Stimulated activated CD4-positive, alpha-beta T cell treated with anti-CD3 and anti-CD28 coated beads, Interleukin-4, amount 100 ng/mL, for 48 hours (primary cell): ENCODE measurements at places on chromosomes 5 and 9.

- no peak for DNase-seq
These were observed 167.8 kb downstream of the OLFM1 start for GRCh38 chr9:135255033-135255840.

DNA sequence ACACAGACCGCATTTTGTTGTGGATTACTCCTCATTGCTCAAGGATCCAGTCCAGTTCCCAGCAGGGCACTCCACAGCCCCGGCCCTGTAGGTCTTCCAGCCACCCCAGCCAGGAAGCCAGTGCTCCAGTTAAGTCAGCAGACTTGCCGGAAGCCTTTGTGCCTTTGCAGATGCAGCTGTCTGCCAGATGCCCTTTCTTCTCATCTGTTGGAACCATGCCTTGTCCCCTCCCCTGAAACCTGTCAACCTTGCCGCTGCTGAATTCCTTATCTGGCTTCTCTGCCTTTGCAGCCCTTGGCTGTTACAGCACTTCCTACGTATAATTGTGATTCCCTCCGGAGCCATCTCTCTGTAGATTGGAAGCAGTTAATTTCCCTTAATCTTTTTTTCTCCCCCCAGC lies 28.4 kb downstream of the PSAT1 start:
- DNase-seq, result no peak

GRCh38 chr5:91024206-91024605 lies 358.9 kb downstream of the ARRDC3 start:
- no peak for DNase-seq

DNA sequence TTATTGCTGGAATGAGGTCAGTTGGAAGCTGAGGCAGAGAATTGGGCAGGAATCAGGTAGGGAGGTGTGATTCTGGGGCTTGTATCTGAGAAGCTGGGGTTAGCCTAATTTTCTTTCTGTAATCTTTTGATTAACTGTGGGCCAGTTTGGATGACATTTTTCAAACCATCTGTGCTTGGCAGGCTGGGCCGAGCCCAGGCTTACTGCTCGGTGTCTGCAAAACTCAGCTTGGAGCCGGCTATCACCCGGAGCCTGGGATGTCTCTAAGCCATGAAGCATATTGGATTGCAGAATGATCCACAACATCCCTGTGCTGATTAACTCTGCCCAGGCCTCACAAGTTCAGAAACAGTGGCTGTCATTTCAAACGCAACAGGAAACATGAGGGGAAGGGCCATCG lies 26.5 kb downstream of the KCNMB1 start:
- no peak for DNase-seq

DNA sequence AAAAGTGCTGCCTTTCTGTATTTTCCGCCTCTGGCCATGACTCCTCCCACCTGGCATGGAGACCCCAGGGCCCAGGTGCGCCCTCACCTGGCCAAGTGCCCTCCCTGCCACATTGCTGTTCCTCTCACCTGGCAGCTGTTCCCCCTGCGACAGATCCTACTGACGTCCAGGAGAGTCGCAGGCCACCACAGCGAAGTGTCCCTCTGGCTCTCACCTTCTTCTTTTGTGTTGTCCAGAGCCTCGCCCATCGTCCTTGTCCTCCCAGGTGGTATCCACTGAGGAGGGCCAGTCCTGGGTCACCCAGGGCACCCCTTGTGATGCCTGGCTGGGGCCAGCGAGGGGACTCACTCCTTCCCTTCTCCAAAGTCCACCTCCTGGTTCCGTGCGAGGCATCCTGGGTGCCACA lies 2.6 kb downstream of the NKD2 start:
- DNase-seq, result peak; percentile 43

DNA sequence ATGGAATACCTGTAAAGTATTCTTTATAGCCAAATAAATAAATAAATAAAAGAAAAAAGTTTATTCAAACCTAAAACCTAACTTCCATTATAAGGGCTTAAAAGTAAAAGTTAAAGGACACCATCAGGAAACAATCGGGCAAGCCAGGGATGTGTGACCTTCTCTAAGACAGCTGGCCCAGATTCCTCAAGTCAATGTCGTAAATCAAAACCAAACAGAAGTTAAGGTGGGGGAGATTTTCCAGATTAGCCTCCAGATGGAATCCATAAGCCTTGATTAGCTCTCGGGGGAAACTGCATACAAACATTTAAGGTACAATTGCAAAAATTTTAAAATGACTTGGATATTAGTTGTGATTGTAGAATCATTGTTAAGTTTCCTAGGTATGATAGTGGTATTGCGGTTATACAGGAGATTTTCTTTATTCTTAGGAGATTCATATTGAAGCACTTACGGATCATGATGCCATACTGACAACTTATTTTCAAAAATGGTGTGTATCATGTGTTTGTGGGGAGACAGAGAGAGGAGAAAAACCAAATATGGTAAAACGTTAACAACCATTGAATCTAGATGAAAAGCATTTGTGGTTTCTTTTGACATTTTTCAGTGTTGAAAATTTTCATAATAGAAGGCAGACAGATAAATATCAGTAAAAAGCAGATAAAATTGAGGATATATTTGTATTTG lies 21.5 kb upstream of the MGAT1 start:
- no peak for DNase-seq

DNA sequence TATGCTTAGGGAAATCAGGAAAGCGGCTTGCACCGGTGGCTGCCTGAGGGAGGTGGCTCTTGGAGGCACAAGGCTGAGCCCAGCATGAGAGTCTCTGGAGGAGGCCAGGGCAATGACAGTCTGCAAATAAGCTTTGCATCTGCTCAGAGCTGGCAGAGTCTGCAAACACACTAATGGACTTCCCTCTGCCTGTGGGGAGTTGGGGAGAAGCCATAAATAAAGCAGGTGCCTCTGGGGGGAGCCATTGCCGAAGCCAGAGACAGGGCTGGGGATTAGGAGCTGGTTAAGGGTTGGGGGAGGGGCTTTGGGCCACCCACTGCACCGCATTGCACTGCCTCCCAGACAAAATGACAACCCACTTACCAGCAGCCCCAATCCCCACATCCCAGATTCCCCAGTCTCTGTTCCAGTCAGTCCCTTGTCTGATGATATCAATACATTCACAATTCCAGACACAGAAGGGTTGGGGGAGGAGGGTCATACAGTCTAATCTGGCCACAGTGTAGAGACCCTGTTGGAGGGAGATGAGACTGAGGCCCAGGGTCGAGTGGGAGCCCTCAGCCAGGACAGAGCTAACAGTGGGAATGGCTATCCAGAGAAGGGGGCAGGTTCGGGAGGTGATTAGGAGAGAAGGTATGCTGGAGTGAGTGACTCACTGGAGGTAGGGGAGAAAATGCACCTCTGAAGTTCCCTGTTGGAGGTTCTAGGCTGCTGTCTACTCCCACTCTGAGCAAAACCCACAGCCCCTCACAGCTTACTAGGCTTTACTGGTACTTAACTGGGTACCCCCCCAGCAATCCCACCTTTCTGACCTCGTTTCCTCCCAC lies 53.7 kb downstream of the PAX5 start:
- no peak for DNase-seq

DNA sequence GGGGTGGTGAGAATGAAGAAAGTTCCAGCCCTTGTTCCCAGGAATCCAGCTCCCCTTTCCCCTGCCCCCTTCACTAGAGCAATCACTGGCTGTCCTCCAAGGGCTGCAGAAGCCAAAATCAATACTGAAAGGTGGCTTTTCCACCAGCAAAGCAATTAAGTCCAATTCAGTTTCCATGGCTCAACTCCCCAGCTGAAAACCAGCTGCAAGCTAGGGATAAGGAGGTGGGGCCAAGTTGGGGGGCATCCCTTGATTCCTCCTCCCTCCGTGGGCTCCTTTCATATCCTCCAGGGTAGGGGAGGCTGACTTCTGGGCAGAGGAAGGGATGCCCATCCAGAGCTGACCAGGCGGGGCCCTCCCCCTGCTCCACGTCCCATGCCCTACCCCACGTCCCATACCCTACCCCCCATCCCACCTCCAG lies 22.7 kb downstream of the CAMK2A start:
- no peak for DNase-seq

DNA sequence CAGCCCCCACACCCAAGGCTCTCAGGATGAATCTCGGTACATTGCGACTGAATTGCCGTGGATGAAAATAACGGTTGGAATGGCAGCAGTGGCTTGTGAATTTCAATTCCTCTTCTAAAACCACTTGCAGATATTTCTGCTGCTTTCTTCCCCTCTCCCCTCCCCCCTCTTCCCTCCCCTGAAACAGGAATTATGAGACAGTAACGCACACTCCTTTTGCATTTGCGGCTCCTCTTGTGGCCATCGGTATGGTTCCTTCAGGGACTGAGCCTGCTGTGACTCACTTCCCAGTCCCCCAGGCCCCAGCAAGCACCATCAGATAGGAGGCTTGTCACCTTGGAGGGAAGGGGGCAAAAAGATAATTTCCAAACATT lies 9.7 kb downstream of the DCANP1 start:
- DNase-seq, result no peak

GRCh38 chr5:79301046-79301712 lies 65.2 kb downstream of the JMY start:
- no peak for DNase-seq

- DNase-seq, result no peak
These were observed 120.6 kb downstream of the KIF4B start for GRCh38 chr5:155134130-155134529.

DNA sequence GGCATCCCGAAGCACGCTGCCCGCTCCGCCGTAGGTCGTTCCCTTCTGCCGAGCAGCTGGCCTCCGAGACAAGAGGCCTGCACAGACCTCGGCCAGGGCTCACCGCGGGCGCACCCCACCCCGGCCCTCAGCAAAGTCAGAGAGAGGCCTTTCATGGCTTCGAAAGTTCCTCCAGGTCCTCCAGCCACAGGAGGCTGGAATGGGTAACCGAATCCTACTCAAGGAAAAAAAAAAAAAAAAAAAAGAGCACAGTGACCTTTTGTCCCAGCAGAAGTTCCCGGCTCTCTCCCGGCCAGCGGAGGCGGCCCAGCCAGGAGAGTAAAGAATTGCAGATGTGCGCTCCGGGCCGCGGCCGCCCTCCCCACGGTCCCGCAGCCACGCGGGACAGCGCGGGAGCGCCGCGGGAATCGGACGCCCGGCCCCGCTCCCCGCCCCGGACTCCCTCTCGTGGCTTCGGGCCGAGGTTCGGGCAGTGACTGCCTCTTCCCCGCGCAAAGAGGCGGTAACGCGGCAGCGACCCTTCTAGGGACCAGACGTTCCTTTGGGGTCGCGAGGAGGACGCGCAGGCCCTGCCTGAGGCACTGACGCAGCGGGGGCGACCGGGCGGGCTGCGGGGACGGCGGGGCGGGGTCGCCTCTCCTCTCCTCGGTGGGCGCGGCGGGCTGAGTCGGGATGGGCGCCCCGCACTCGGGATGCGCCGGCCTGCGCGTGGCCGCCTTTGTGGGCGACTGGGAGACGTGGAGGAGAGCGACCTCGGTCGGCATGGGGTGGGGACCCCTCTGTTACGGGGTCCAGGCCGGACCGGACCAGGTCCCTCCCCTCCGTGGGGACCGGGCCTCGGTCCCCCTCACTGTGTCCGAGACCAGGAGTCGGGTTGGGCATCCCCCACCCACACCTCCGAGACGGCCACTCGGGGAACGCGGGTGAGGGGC lies 754 bp downstream of the GFPT2 start:
- no peak for DNase-seq

DNA sequence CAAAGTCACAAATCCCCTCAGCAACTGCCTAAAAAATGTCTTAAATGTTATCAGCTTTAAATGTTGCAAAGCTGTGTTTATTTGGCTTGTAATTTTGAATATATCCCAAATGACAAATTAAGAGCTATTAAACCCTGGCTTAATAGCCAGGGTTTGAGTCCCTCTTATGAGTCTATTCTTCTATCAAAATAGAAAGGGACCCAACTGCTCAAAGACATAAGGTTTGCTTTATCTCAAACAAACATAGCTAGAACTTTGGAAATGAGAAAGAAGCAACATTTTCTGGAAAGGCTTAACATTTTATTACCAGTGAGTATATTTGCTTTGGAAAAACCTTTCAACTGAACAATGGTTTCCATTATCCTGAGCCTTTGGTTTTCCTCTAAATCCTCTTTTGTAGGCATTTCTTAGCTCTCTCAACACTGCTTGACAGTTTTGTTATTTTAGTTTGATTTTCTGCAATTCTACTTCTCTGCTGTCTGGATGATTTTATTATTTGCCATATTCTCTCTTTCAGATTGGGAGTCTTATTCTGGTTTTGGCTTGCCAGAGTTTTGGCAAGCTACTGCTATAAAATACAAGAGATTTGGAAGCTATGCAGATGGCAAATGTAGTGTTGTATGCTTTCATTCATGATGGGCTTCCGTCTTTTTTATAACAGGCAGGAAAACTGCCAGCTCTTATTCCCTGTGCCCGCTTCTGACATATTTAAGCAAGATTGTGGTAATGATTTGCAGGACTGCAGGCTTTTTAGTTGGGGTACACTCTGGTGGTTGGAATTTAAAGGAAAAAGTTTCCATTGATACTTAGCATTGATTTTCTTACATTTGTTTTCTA lies 734.9 kb downstream of the DTWD2 start:
- no peak for DNase-seq

GRCh38 chr5:169893010-169893409 lies 87.3 kb downstream of the INSYN2B start:
- DNase-seq, result no peak

- peak; percentile 28 for DNase-seq
These were observed 21.1 kb upstream of the TERT start for GRCh38 chr5:1315709-1316587.

- DNase-seq, result peak; percentile 33
These were observed 172.3 kb downstream of the GNA14 start for GRCh38 chr9:77475641-77476473.

GRCh38 chr5:142600611-142601358 lies 85.1 kb downstream of the FGF1 start:
- DNase-seq, result no peak

GRCh38 chr5:14809369-14810155 lies 62.0 kb downstream of the ANKH start:
- DNase-seq, result peak; percentile 68

GRCh38 chr9:105418588-105419500 lies 29.0 kb upstream of the FSD1L start:
- no peak for DNase-seq

DNA sequence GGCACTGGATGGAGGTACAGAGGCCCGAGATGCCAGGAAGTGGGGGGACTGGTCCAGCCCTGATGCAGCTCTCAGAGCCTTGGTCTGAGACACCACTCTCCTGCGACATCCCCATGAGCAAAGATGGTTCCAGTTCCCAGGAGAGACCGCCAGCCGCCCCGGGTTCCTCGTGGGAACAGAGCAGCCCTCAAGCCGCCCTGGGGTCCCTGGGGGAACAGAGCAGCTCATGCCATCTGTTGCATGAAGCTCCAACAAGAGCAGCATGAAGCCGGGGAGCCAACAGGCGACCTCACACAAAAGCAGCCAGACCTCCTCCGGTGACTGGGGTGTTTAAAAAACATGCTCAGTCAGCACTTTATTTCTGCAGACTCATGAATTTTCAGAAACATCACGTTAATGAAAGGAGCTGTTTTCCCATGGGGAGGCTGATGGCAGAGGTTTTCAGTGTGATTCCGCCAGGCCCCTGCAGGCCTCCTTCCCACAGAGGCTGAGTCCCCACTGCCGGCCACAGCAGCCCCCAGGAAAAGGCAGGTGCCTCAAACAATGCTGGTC lies 6.2 kb downstream of the SLC6A18 start:
- DNase-seq, result no peak
